ENCODE measurements at places on chromosomes 6 and 20.

DNA sequence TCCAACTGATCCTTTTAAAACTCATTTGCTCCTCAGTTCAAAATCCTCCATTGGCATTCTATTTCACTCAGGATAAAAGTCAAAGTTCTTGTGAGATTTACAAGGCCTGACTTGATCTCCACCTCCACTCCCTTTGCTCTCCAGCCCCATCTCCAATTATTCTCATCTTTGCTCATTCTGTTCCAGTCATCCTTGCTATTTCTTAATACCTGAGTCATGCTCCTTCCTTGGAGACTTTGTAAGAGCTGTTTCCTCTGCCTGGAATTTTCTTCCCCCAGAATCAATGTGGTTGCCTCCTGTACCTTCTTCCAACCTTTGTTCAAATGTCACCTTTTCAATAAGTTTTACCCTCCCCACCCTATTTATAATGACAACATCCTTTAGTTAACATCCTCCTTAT, 373.5 kb downstream of the HTR1B start:
- no peak for DNase-seq

DNA sequence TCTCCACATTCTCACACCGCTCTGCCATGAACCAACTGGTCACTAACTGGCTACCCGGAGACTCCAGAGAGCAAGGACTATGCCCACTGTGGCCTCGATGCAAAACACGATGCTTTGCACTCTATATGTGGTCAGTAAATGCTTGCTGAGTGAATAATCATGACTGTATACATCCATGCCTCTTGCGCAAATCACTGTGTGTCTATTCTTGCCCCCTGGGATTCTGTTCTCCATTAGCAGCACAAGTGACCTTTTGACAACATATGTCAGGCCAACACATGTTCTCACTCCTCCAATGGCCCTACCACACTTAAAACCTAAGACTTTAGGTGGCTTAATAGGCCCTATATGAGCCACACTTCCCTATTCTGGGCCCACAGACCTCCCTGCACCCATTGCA, 16.9 kb downstream of the KIF16B start:
- no peak for DNase-seq

- DNase-seq = no peak
Observed at GRCh38 chr20:37849566-37849965, 53.4 kb upstream of the VSTM2L start.

- DNase-seq = no peak
Observed at GRCh38 chr6:144460327-144461095, 175.4 kb downstream of the UTRN start.

DNA sequence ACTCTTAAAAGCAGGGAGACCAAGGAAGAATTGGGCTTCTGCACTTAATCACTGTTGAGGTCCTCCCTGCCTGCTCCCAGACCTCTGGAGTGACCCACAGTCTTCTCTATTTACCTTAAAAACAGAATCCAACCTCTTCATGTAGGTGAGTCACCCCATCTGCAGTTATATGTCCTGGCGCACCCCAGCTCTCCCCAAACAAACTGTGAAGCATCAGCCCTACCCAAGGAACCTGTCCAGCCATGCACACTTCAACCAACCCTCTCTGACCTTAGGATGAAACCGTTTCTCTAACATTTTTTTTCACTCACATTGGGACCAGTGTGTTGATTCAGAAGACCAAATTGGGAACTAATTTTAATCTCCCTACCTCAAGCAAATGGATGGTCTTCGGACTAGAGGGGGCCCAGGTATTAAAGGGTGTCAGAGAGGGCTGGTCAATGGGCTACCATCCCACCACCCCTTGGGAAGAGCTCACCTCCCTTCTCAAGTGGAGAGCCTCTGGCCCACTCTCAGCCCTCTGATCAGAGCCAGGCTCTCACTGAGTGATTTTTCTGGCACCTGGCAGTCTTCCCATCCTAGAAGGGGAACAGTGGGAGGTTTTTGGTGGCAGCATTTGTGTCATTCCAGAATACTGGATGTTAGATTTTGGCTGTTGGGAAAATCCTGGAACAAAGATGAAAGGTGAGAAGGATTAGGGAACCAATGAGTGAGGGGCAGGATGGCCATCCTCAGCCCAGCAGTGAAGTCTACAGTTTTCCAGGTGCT, 203.6 kb downstream of the LRFN2 start:
- no peak for DNase-seq

GRCh38 chr6:157534977-157535339, 154.0 kb downstream of the ZDHHC14 start:
- no peak for DNase-seq

DNA sequence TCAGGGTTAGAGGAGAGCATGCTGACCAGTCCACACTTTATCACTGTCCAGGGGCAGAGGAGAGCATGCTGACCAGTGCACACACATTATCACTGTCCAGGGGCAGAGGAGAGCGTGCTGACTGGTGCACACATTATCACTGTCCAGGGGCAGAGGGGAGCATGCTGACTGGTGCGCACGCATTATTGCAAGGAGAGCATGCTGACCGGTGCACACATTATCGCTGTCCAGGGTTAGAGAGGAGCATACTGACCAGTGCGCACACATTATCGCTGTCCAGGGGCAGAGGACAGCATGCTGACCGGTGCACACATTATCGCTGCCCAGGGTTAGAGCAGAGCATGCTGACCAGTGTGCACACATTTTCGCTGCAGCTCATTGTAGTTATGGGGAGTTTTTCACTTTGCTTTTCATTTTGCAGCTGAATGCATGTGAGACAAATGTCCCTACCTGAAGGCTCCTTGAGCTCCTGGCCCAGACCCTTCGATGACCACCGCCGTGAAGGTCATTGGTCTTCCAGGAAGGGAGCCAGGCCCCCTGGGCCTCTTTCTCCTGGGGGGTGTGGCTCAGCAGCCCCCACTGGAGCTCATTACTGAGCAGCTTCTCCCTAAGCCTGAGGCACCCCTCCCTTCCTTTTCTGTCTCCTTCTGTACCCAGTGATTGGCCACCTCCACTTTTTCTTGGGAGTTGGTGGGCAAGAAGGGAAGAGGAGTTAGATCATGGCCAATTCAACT, 178.8 kb upstream of the AFDN start:
- no peak for DNase-seq

DNA sequence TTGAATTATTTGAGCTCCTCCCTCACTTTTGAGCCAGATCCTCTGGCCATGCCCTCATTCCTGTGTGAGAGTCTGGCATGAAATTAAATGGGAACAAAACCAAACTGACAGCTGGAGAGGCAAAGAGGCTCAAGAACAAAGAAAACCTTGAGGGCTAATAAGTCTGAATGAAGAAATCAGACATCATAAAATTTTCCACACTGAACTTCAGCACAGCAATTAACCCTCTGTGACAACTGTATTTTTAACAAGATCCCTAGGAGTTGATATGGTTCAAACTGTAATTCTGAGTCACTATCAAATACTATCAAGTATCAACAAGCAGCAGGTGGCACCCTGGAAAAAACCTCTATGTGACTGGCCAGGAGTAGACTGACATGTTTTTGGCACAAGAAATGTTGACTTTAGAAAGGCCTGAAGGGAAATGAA, 109.4 kb upstream of the EMILIN3 start:
- peak; percentile 68 for DNase-seq

GRCh38 chr20:58746620-58747019, 54.0 kb downstream of the NPEPL1 start:
- no peak for DNase-seq

DNA sequence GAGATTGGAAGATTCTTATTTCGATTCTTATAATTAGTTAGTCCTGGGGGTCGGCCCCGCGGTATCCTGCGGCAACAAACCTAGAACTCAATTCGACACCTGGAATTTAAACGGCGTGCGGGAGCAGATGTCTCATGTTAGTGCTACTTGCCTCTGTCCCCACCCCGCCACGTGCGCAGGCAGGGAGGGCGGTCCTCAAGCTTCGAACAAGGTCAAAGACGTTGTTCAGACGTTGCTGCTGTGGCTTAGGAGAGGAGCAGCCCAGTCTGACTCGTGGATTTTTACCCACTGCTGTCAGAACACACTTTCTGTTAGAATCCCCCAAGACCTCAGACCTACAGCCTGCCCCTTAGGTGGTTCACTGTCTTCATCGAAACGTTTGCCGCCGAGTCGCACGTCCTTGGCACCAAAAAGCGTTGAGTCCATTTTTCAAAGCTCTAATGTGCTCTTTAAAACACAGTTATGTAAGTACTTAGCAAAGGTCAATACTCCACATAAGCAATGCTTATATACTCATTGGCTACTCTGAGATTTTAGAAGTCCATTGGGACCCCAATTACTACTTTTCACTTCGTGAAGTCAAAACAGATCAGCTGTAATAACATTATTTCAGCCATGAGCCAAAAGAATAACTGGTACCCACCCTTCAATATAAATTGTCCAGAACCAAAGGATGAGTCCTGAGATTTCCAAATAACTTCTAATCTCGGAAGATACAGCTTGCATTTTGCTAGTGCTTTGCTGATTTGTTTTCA, 2.7 kb upstream of the C6orf62 start:
- no peak for DNase-seq

- peak; percentile 20 for DNase-seq
Observed at GRCh38 chr6:165616116-165616515, 46.9 kb downstream of the PDE10A start.

DNA sequence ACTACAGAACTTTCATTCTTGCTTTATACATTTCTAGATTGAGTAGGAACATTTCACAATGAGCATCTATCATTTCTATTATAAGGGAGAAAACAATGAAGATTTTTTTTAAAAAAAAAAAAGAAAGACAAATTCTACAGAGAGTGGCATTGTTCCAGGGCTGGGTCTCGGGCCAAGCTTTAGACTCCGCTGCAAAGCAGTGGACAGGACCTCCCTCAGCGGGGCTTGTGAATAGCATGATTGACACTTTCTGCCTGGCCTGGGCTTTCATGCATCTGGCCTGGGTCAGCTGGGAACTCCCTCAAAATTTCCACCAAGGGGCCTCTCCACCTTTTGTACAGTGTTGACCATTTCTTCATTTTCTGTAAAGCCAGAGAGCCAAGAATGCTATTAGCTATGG, 55.8 kb upstream of the HIVEP2 start:
- DNase-seq = no peak

DNA sequence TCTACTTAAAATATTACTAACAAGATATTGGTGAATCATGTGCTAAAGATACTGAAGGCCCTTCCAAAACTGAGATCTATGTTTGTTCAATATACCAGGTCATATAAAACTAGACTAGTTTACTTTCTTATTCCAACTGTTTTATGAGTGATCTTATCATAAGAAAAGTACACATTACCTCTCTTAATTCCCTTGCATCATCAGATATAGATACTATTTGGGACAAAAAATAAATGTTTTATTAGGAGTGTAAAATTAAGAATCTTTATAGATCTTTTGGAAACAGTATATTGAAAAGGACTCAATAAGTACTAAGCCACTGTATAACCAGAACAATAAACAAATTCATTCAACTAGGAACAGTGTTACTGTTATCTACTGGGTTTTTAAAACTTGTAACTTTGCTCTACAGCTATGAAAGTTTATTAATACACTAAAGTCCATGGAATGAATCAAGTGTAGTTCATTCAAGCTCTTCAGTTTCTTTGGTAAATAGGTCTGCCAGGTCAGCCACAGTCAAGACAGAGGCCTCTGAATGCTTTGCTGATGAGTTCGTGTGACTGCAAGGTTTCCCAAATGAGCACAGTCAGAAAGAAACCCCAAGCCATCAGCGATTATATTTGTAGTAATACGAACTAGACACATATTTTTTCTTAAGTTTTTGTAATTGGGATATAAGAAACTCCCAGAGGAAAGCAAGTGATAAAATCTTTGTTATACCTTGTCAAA, 71.8 kb upstream of the FBXO30 start:
- no peak for DNase-seq
